ENCODE measurements at places on chromosomes 12 and 14.

DNA sequence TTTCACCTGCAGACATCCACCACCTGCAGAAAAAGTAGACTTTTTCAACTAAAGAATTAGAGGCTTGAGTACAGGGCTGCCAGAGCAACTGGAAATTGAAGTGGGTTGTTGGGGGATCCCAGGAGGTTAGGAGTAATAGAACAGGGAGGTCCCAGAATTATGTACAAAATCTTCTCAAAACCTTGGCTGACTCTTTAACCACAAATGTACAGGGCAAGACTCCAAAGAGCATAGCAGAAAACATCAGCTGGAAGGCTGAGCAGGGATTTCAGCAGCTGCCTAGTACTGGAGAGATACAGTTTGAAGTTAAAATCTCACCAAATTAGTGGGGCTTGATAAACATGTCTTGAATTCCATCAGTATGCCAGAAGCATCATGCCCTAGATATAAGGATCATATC is 191.6 kb downstream of the CRADD start:
- no peak for DNase-seq

GRCh38 chr12:47835006-47835830 is 15.5 kb upstream of the HDAC7 start:
- DNase-seq = no peak

- no peak for DNase-seq
Measured at GRCh38 chr12:28158353-28158752, 31.9 kb upstream of the CCDC91 start.

GRCh38 chr12:64918801-64919200 is 94.4 kb downstream of the TBC1D30 start:
- no peak for DNase-seq

DNA sequence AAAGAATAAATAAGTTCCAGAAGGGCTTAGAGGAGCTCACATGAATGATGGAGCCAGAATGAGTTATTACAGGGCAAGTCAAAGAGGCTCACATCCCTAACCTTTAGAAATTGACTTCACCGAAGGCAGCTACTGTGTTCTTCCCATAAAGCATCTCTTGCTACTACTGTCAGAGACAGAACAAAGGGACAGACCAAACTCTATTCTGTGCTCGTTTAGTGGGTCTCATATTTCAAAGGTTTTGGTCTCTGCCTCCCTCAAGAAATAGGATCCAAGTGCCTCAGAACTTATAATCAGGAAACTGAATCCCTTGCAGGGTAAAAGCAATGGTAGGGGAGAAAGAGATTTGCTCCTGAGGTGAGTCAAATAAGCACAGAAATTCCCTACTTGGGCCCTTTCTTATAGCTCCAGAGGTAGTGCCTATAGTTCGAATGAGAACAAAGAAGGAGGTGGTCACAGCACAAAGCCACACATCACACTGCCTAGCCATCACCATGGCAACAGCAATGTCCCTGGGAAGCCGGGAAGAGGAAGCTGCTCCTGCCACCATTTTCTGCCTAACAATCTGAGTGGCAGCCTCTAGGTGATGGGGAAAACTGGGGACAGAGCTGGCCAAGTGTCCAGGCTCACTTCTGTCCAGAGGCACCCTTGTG is 294.9 kb downstream of the FOXN3 start:
- DNase-seq = no peak

DNA sequence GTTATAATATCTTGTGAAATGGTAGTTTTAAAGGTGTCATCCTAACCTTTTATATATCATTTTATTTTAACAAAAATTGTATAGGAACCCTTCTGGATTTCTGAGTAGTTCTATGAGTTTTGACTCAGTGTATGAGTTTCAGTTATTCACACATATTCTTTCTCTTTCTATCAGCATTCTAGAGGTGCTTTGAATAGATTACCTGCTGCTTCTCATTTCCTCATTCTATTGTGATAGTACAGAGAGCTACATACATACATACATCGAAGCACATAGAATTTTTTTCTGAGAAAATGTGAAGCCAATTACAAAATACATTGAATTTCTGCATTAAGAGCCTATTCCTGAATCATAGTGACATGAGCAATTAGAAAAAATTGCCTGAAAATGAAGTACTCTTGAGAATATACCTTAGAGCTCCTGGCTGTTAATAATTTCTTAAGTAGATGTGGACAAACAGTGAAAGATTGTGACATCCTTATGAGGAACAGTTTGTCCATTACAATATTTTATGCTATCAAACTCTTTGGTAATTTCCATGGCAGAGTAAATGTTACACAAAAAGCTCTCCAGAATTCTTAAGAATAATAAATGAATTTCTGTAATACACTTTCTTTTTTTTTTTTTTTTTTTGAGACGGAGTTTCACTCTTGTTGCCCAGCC is 556.6 kb downstream of the TRHDE start:
- no peak for DNase-seq
